ENCODE measurements at places on chromosomes 5 and 9.

DNA sequence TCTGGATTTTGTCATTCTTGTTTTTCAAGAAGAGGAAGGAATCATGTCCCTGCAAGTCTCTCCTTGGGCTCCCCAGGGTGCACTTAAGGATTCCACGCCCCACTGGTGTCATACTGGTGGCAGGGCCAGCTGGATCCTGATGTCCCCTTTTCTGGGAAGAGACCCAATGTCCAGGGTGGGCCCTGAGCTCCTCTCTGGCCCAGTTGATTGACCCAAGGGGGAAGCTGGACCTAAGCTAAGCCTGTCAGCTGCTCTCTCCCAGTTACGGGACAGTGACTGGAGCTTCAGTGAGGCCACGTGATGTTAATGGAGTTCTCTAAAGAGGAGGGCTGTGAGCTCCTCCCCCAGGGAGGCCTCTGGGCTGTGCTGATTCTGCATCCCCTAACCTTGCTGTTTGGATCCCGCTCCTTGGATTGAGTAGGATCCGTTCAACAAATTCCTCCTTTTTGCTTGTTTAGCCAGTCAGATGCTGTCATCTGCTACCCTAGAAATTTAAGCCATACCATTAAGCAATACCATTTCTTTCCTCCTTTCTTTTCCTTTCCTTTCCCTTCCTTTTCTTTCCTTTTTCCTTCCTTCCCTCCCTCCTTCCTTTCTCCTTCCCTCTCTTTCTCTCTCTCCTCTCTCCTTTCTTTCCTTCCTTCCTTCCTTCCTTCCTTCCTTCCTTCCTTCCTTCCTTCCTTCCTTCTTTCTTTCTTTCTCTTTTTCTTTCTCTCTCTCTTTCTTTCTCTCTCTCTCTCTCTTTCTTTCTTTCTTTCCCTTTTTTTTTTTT, 17.2 kb downstream of the NKX2-5 start:
- DNase-seq = no peak

DNA sequence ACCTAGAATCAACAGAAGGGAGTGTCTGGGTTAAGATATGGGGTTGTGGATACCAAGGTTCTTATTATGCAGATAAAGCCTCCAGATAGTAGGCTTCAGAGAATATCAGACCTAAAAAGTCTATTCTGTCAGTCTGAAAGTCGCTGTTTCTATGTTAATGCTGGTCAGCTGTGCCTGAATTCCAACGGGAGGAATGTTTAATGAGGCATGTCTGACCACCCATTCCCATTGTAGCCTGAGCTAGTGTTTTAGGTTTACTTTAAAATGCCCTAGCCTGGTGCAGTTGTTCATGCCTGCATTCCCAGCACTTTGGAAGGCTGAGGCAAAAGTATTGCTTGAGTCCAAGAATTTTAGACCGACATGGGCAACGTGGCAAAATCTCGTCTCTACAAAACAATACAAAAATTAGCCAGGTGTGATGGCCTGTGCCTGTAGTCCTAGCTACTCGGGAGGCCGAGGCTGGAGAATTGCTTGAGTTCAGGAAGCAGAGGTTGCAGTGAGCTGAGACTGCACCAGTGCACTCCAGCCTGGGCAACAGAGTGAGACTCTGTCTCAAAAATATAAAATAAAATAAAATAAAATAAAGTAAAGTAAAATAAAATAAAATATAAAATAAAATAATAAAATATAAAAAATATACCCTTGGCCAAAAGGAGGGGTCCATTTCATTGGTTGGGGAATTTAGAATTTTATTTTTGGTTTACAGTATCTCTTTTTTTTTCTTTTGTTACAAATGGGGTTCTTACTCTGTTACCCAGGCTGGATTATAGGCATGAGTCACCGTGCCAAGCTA, 7.8 kb upstream of the SOX30 start:
- no peak for DNase-seq

DNA sequence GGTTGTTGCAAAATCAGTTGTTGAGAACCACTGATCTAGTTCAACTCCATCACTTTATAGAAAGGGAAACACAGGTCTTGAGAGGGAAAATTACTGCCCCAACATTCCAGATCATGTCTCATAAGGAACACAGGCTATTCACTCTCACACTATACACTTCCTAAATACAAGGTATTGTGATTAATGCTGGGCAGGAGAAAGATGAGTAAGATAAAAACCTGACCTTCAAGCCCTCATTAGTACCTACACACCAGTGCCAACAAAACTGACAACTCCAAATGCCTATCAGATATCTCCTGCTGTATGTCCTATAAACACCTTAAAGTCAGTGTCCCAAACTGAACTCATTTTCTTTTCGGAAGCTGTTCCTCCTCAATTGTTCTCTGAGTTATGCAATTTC, 8.2 kb downstream of the GNE start:
- no peak for DNase-seq

GRCh38 chr5:167294882-167295680, 996.4 kb upstream of the WWC1 start:
- DNase-seq = no peak

DNA sequence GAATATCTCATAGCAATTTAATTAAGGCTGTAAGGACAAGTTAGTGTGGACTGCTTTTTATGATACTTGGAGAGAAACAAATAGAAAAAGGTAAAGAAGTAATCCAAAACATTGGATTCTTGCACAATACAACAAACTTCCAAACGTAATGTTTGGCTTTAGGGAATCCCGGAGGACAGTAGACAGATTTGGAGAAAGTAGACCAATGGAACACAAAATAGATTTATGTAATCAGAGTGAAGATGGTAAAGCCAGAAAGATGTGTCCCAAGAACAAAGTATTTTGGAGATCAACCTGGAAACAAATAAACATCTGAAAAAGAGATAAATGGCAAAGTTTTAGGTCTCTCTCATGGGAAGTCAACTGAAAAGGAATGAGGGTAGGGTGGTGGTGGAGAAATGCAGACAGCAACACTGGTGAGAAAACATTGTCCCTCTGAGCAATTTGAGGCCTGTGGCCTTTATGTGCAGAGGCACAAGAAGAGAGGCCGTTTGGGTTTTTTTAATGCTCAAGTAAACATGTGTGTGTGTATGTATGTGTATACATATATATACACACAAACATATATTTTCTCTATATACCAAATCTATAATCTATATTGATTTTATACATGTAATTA, 620.6 kb downstream of the PDE4D start:
- DNase-seq = no peak

DNA sequence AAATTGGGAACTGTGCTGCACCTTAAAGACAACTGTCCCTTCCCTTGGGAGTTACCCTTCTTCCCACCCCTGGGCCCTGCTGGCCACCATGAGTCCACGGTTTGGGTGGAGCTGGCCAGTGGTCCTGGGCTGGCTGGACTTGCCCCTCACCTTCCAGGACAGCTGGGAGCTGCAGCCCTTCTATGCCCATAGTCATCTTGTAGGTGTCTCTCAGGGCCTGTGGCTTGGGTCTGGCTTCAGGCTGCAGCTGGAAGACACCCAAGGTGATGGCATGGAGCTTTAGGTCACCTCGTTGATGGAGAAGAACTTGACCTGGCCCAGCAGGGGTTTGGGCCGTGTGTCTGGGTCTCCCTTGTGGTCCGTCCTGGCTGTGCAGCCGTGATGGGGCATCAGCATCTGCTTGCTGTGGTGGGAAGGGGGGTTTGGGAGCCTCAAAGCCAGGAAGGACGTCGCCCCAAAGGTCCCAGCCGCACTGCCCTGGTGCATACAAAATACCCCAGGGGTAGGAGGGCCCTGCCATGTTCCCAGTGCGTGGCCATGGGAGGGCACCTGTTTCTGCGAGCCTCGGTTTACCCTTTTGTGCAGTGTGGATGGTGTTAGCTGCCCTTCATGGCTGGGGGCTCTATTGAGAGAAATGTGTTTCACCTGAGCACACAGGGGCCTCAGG, 8.9 kb downstream of the WNK2 start:
- DNase-seq = no peak

- no peak for DNase-seq
These were observed 675.2 kb downstream of the ACTL7B start for GRCh38 chr9:108180541-108180940.

DNA sequence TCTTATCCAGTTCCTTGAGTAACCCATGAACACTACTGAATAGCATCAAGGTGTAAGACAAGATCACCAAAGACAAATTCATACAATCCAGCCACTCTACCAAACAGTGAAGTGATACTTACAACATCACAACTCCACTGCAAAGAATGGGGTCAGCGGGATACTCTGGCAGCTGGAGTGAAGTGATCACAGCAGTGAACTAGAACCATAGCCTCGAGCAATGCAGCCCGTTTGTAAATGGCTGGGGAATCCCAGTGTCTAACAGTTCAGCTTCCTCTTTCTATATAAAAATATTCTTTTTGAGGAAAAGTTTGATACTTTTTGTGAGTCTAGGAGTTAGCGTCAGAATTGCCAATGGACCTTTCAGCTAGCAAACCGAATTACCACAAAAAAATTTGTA, 515.2 kb downstream of the ZNF608 start:
- no peak for DNase-seq

GRCh38 chr9:20087481-20087880, 298.6 kb upstream of the SLC24A2 start:
- no peak for DNase-seq

GRCh38 chr5:80798166-80798565, 143.4 kb upstream of the DHFR start:
- DNase-seq = no peak

GRCh38 chr5:60436518-60436917, 263.4 kb downstream of the DEPDC1B start:
- no peak for DNase-seq

- DNase-seq = no peak
These were observed 225.3 kb upstream of the SLC24A2 start for GRCh38 chr9:20014168-20014567.

- no peak for DNase-seq
These were observed 285.3 kb downstream of the NR3C1 start for GRCh38 chr5:143118222-143118621.

DNA sequence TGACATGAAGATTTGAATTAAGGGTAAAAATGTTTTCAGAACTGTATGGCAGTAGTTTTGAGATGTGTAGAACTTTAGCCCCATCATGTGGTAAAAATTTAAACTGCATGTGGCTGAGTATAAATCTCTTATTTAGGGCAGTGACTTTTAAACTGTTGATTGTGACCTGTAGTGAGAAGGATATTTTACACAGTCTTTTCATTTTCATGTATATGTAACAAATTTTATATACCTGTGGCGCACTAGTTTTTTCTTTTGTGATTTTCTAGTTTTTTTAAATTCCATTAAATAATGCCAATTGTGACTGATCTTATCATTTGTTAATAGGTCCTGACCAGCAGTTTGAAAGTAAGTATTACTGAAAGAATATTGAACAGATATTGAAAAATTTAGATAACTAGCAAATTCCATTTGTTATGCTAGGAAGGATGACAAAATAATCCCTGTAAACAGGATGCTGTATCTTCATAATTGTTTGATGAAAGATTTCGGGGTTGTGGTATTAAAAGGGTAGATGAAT, 47.2 kb downstream of the GPBP1 start:
- DNase-seq = no peak

- DNase-seq = no peak
These were observed 141.8 kb downstream of the C9orf50 start for GRCh38 chr9:129478961-129479630.

DNA sequence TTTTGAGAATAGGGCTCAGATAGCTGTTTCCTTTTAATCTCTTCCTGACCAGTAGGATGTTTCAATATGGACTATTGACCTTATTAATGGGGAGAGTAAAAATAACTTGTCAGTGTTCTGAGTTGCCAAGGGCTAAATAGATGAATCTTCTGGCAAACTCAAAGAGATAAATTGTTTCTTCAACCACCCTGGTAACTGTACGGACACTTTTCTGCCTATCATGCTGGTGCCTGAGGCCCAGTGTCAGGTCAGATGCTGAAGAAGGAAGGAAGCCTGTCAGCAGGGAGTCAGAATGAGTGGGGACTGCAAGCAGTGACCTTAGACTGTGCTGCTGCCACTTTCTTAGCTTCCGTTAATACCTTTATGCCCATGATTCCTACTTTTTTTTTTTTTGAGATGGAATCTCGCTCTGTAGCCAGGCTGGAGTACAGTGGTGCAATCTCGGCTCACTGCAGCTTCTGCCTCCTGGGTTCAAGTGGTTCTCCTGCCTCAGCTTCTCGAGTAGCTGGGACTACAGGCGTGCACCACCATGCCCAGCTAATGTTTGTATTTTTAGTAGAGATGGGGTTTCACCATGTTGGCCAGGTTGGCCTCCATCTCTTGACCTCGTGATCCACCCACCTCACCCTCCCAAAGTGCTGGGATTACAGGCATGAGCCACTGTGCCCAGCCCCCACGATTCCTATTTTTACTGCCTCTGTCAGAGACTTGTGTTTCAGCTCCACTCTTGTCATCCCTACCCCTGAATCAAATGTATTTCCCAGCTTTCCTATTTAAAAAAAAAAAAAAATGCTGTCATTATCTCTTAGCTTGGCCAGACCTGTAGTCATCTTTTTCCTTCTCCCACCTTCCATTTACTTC, 33.7 kb downstream of the TGFBR1 start:
- DNase-seq = no peak

DNA sequence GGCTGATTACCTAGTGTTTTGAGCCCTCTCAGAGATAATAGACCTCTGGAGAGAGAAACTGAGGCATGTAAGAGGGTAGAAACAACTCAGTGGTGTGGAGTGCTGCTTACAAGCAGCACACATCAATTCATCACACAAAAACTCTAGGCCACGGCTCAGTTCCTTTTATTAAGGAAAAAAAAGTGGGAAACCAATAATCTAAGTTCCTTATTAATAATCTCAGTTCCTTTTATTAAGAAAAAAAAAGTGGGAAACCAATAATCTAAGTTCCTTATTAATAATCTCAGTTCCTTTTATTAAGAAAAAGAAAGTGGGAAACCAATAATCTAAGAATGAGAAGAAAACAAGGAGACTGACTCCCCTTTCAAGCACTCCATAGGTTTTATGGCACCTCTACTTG, 28.0 kb downstream of the TXNDC8 start:
- no peak for DNase-seq

GRCh38 chr9:79524266-79524665, 47.5 kb upstream of the TLE4 start:
- DNase-seq = no peak

DNA sequence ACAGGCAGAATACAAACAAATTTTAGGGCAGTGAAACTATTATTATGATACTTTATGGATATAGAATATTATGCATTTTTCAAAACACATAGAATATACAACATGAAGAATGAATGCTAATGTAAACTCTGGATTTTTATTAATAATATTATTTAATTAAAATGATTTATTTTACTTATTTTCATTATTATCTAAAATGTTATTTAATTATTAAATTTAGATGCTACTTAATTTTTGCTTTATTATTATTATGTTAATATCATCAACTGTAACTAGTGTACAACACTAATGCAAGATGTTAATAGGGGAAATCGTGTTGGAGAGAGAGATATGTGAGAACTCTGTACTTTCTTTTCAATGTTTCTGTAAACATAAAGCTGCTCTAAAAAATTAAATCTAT, 39.3 kb upstream of the TENT4A start:
- no peak for DNase-seq

Measured in C1 segment of cervical spinal cord (tissue), 14 donors.